ENCODE measurements at places on chromosomes 5 and 9.
A peak's percentile ranks its signal among the peaks of the same experiment; 100 is the strongest.

DNA sequence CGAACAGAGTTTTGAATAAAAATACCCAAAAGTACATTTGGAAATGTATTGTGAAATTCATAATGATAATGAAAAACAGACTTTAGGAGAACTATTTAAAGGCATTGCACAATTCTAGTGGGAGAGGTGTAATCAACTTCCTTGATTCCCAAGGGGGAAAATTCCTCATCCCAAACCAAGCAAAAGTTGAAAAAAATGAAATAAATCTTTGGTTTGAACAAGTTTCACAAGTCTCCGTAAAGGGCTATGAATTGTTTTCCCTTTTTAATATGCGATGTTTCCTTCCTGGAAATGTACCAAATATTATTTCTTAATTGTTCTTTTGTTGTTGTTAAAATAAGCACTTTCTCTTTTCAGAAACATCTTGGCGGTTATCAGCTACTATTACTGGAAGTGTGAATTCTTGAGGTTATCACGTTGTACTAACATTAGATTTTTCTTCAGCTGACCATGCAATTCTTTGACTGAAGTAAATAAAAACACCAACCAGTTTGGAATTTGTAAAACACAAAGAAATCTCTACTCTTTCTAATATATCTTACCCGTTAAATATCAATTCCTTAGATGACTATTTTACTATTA lies 59.3 kb downstream of the SVEP1 start:
- peak; percentile 42 for DNase-seq

DNA sequence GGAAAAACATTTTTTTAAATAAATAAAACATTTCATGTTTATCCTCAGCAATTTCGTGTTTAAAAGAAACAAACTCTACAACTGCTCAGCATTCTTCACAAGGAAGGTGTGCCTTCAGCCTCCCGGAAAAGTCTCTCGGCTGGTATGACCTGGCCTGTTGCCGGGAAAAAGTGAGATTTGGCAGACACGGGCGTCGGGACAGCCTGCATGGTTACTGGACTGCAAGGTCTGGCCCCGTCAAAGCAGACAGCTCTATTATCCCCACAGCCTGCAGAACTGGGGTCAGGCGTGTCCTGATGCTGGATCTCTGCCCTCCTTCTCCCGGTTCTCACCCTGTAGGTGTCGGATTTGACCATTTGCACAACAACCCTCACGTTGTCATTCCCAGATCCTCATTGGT lies 120.3 kb upstream of the SPATA31C2 start:
- peak; percentile 65 for DNase-seq

DNA sequence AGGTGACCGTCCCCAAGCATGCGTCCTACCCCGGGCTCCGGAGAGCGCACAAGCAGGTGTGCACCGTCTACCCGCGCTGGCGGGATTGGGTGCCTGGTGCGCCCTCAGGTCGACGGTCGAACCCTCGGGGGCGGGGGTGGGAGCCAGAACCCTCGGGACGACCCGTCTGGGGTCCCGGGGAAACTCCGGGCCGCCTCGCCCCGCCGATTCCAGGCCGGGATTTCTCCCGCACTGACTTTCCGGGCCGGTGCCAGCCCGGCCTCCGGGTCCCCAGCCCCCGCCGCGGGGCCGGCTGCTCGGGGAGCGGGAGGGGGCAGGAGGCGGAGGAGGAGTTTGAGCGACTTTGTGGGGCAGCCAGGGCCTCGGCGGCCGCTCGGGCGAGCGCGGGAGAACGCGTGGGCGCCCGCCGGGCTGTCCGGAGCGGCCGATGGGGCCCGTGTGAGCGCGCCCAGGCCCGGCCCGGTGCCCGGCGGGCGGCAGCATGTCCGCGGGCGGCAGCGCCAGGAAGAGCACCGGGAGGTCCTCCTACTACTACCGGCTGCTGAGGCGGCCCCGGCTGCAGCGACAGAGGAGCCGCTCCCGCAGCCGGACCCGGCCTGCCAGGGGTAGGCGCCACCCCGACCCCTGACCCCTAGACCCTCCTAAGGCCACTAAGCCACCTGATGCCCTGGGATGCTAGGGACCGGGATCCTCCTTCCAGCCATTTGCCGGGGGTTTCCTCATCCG lies at the start of gene DAB2IP:
DAB2IP (plus strand) TSS at position 340 of the 726 bp plus-strand sequence; CDS start at position 482, 142 bp downstream.
- peak; percentile 35 for DNase-seq

DNA sequence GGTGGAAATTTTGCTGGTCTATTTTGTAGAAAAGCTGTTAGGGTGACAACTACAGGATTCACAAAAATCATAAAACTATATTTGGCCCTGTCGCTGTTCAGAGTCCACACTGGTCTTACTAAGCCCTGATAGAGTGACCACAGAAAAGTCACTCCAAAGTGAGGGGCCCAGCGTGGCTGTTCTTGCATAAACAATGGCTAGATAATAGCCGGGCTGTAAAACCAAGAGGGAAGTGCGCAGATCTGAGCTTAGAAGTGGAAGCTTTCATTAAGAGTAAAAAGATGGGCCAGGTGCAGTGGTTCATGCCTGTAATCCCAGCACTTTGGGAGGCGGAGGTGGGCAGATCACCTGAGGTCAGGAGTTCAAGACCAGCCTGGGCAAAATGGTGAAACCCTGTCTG lies 15.5 kb upstream of the CTSL start:
- no peak for DNase-seq

DNA sequence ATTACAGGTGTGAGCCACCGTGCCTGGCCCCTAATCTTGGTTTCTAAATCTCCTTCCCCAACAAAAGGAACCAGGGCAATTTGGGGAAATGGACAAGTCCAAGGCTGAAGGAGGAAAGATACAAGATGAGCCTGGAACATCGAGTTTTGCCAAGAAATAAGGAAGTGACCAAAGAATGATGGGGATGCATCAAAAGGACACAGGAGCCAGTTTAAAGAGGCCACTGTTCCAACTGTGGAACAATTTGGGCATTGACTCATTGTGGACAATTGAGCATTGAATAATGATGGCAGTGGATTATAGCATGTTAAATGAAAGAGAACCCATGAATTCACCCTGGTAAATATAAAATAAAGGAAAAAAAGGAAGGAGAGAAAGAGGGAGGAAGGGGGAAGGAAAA lies 47.5 kb downstream of the DUSP1 start:
- no peak for DNase-seq

- DNase-seq = no peak
Observed at GRCh38 chr5:131459216-131459615, 175.8 kb downstream of the RAPGEF6 start.

DNA sequence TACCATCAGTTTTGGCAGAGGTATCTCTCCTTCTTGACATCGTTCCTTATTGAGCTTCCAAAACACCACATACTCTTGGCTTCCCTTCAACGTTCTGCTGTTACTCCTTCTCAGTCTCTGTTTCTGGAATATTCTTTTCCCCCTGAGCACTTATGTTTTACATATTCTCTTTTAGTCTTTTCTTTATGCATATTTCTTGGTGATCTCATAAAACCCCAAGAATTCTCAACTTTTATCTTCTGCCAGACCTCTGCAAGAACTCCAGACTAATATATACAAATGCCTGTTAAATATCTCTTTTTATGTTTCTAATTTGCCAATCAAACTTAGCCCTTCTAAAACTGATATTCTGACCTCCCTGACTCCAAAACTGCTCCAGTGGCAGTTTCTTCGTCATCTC lies 453.4 kb upstream of the CTNND2 start:
- no peak for DNase-seq

DNA sequence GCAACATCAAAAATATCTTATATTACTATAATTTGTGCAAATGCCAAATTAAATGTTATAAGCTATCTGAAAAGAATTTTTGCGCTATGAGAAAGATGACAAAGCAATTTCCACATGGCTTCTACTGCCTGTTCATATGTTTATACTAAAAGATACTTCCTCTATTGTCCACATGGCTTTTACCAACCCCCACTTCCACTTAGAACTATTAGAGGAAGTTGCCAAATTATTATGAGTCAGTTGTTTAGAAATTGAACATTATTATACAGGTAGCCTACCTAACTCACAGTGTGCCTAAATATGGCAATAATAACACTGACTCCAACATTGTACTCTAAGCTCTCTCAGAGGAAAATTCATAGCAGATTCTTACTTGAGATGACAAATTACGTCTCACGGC lies 37.6 kb upstream of the SLC27A6 start:
- DNase-seq = no peak

DNA sequence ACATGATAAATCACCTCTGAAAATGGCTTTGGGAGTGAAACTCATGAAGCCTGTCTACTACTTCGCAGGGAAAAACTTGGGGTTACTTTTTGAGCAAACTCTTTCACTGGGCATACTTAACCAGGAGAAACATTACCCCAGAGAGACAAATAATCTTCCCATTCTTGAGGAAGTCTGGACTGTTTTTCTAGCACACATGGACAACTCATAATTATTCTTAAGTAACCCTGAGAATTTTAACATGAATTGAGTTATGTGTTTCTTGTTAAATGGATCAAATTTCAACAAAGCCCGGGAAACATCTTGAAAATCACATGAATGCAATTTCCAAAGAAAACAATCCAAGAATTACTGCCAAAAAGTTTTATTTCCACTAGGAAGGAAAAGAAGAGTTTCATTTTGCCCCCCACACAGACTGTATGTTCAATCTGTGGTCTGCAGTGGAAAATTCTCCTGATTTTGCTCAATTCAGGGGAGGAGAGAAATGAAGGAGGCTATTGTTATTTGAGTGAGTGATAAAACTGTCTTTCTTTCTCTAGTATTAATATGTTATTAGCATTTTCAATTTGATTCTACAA lies 564.8 kb upstream of the CLINT1 start:
- no peak for DNase-seq

GRCh38 chr9:135345775-135346433 lies 133.7 kb upstream of the PPP1R26 start:
- no peak for DNase-seq

- DNase-seq = no peak
Observed at GRCh38 chr5:124773315-124774311, 27.2 kb upstream of the ZNF608 start.

DNA sequence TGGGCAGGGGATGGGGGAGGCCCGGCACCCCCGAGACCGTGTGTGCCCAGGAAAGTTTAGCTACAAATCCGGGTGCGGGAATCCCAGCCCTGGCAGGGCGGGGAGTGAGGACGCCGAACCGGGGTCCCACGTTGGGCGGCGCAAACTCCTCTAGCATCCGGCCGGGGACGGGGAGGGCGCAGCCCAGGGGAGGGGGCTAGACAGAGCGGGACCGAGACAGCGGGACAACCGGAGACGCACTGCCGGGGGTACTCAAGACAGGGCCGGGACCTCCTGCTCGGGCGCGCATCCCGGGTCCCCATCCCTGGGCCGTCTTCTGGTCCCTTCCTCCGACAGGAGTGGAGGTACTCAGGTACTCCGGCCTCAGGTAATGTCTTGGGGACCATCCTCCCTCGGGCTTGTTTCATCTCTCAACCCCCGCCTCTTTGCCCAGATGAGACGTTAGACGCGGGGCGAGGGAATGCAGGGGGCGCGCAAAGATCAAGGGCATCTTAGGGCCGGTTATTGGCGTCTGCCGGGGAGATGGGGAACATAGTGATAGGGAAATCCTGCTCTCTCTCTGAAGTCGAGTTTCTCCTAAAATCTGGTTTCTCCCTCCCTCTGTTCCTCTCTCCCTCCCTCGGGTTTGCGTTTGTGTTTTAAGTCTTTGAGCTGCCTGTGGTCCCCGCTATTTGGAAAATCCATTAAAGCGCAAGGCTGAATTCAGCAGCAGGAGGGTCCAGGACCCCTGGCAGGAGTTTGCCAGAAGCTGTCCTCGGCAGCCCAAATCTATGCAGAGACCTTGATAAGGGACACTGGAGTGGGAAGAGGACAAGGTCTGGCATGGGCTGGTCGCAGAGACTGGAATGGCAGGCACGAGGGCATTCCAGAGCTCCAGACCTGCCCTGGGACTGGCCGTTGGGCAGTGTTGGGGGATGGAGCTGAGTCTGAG lies 815 bp downstream of the PDZD2 start:
- no peak for DNase-seq

- no peak for DNase-seq
Observed at GRCh38 chr5:134380346-134380745, 9.0 kb downstream of the UBE2B start.

GRCh38 chr9:123232332-123232731 lies 36.1 kb downstream of the STRBP start:
- no peak for DNase-seq

GRCh38 chr5:32096891-32097595 lies 77.1 kb downstream of the GOLPH3 start:
- DNase-seq = no peak

DNA sequence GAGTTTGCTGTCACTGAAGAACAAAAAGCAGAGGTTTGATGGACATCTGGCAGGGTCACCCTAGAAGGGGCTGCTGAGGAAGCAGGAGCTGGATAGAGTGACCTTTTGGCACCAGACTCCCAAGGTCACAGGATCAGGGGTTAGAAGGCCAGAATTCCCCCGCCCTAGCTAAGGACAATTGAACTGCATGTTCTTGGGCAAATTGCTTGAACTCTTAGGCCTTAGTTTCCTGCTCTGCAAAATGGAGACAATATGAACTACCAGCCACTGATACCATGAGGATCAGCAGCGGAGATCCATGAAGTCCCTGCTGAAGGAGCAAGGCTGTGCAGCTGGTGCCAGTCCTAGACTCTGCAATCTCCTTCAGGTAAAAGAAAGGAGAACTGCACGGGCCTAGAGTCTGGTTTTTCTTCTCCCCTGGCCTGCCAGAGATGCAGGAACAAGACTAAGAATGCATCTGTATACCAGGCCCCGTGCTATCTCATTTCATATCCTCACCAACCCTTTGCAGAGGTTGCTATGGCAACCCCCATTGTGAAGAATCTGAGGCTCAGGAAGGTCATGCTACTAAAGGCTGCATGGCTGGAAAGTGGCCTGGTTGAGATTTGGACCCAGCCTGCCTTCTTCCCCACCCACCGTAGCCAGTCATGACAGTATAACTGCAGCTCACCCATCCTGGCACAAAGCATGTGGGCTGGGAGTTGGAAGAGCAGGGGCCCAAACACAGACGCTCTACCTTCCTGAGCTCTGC lies 33.7 kb downstream of the CAMK2A start:
- DNase-seq = no peak

DNA sequence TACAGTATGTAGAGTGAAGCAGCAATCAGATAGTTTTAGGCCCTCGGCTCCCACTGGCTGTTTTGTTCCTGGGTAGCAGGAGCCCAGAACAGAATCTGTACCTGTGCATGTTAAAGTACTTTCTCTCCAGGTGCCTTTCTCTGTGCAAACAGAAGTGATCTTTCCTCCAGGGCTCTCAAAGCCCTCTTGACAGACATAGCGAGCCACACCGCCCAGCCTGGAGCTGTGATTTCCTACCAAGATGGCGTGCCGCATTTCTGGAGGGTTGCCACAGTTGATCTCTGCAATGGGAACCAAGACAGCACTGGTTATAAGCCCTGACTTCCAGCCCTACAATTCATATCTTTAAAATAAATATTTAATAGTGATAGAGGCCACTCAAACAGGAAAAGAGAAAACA lies 50.9 kb downstream of the SUSD1 start:
- no peak for DNase-seq

- DNase-seq = no peak
Observed at GRCh38 chr5:6673963-6674362, 39.3 kb upstream of the TENT4A start.
